ENCODE measurements at places on chromosomes 7 and 10.
A peak's percentile ranks its signal among the peaks of the same experiment; 100 is the strongest.

DNA sequence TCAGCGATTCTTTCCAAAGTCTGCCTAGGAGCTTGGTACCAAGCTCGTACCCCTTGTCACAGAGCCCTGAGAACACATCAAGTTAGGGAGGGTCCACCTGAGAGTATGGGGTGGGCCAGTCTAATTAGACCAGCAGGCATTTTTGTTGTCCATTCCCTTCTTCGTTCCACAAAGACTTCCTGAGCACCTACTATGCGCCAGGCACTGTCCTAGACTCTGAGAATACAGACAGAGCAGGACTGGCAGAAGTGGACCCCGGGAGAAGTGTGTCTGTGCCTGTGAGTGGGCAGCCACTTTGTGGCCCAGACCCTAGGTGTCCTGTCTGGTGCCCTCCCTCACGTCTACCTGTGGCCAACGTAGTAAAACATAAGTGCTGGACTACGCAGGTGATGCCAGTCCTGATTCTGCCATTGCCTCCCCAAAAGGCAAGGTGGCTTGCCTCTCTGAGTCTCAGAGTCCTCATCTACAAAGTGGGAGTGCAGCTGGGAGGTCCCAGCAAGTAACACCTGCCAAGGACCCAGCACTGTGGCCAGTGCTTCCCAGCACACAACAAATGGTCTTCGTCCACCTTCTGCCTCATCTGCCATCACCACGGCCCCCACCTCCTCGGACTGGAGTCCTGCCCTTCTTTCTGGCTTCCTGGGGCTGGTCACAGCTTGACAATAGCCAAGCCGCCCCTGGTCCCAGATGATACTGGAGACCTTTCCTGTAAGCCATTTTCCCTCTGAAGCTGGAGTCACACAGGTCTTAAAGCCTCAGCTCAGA lies 54.3 kb upstream of the DUSP5 start:
- DNase-seq: no peak

- DNase-seq: no peak
Measured at GRCh38 chr7:72028267-72028666, 383.9 kb downstream of the CALN1 start.

- DNase-seq: no peak
Measured at GRCh38 chr10:84499846-84500245, 171.5 kb downstream of the CCSER2 start.

- no peak for DNase-seq
Measured at GRCh38 chr10:89297356-89297755, 4.5 kb upstream of the IFIT2 start.

- no peak for DNase-seq
Measured at GRCh38 chr10:127552446-127552845, 3.3 kb downstream of the NPS start.

GRCh38 chr7:449324-450019 lies 70.2 kb downstream of the PDGFA start:
- DNase-seq: no peak

DNA sequence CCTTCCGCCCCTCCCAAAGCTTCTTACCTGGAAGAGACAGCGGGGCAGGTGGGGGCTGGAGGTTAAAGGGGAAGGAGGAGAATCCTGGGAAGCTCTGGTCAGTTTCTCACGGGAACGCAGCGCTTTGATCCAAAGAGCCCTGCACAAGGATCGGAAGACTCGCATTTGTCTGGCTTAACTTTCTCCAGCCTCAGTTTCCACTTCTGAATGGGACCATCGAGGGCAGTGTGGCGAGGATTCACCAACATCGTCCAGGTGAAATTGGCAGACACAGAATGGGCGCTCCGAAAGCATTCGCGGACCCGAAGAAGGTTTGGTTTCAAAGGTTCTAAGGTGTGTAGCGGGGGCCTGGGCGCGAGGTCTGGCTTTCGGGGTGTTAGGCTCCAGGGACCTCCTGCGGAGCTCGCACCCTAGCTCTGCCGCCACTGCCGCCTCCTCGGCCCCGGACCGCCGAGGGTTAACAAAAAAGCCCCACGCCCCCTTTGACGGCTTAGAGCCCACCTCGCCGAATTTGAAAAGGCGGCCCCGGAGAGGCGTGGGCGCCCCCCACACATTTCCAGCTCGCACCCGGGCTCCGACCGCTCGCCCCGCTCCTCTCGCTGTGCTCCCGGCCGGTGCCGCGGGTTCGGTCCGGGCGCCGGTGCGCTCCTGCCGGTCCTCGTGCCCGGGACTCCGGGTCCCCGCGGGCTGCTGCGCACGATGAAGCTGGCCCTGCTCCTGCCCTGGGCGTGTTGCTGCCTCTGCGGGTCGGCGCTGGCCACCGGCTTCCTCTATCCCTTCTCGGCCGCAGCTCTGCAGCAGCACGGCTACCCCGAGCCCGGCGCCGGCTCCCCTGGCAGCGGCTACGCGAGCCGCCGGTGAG lies at the start of gene COL26A1:
Gene COL26A1 (plus strand): TSS at position 542 of the 862 bp plus-strand sequence. CDS start 158 bp downstream, at position 700.
- DNase-seq: peak; percentile 61

- DNase-seq: peak; percentile 67
Measured at GRCh38 chr7:3267966-3268690, 32.9 kb upstream of the SDK1 start.

DNA sequence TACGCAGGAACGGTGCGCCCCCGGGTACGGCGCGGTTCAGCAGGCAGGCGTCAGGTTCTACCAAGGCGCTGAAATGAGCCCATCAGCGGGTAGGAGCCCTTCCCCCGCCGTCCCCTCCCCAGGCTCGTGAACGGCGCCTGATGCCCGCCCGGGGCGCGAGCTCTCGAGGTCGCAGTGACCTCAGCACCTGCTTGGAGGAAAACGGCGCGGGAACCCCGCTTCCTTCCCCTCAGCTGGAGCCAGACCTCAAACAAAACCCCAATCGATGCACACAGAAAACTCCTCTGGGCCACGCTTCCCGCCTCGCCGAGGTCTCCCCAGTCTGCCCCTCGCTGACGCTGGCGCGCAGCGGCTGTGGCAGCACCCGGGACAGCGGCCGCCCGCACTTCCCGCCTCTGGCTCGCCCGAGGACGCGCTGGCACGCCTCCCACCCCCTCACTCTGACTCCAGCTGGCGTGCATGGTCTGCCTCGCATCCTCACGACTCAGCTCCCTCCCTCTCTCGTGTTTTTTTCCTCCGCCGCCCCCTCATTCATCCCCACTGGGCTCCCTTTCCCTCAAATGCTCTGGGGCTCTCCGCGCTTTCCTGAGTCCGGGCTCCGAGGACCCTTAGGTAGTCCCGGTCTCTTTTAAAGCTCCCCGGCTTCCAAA lies 514 bp upstream of the GAD2 start:
- peak; percentile 66 for DNase-seq

DNA sequence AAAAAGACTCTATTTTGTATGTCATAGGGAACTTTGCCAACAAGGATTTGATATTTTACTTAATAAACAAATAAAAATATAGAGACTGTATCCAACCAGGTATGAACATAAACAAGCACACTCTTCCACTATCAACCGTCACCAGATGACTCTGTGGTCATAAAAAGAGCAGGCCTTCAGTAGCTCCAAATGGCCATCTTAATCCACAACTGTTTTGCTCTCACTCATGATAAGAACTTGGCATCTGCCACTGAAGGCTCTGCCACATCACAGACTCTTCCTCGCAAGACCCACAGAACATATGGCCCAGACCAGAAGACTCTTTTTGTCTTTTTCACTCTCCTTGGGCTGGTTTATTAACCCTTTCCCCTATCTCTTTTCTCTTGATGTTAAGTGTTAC lies 98.7 kb upstream of the POM121L12 start:
- DNase-seq: no peak

GRCh38 chr10:125062227-125062913 lies 98.0 kb downstream of the CTBP2 start:
- DNase-seq: no peak

GRCh38 chr7:23247603-23248335 lies 1.2 kb downstream of the GPNMB start:
- DNase-seq: peak; percentile 63

- no peak for DNase-seq
Measured at GRCh38 chr10:111127081-111127848, 50.4 kb downstream of the ADRA2A start.

DNA sequence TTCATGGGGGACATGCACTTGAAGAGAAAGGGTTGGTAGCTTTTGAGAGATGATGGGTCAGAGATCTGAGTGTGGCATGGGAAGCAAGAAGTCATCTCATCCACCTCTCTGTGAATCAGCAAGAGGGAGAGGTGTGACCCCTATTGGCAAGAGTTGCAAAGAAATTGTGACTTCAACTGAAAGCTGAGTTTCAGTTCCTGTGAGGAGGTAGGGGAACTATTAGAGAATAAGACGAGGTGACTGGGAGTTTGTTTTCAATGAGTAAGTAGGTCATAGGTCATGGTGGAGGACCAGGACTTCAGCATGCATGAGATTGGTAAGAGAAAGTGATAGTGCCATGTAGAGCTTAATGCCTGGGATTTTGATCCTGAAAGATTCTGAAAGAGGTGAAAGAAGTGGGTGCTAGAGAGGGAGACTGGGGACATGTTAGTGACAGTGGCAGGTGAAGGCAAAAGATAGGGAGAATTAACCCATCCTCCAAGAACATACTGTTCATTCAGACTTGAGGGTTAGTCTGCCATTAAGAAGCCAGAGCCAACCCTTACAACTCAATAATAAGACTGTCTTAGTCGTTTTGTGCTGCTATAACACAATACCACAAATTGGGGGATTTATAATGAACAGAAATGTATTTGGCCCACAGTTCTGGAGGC lies 75.5 kb upstream of the CAPZA2 start:
- DNase-seq: peak; percentile 51

- no peak for DNase-seq
Measured at GRCh38 chr7:155543926-155544325, 2.4 kb downstream of the CNPY1 start.

All from GM23248 (cell line).